GOT3 (cell line): ENCODE measurements at places on chromosomes 7 and 10.

DNA sequence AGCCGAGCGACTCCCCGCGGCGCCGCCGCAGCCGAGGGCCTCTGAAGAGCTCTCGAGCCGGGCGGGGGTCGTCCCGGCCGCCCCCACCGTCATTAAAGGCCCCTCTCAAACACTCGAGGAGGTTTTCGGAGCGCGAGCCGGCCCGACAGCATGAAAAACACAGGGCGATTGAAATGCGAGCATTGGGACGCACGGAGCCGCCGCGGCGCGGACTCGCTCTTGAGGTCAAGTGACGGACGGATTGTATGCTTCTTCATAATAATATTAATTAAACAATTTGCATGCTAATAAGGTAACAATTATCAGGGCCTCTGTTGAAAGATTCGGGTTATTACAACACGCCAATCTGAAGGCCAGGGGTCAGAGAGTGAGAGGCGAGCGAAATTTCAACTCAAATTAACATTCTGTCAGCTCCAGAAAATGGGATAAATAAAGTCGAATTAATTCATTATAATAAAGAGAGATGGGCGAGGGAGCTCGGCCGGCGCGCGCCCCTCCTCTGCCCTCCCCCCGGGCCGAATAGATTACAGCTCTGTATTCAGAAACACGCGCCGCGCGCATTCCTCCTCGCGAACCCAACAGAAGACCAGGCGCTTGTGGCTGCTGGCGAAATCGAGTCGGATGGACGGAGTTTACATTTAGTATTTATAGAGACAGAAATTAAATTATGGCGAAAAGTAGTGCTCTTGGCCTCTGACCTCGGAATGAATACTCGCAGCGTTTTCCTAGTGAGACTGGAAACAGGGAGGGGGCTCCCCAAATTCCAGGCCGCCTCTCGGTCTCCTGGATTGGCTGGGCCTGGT lies 2.1 kb upstream of the UNCX start:
- DNase-seq: no peak

DNA sequence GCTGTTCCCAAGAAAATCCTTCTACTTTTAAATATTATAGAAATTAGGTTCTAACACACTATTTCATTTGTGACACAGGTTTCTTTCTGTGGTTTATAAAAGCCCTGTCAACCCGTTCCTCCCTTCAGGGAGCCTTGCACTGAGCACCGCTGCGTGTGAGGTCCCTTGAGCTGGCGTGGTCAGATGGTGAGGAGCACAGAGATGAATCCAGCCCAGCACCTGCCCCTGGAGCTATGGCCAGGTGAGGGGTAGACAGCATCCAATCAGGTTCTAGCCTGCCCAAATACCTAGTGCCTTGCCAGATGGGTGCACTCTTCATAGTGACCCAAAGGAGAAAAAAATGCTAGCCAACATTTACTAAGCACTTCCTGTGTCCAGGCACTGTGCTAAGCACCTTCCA lies 15.7 kb downstream of the ZCCHC24 start:
- no peak for DNase-seq

GRCh38 chr7:13091974-13092707 lies 404.7 kb downstream of the ARL4A start:
- DNase-seq: no peak

- DNase-seq: no peak
Observed at GRCh38 chr10:6279540-6280267, 77.0 kb downstream of the PFKFB3 start.

GRCh38 chr10:77586719-77587415 lies 50.7 kb downstream of the KCNMA1 start:
- no peak for DNase-seq
